Activated T-helper 9 cell treated with anti-CD3 and anti-CD28 coated beads, Interleukin-2, amount 50 U/mL, for 16 hours (primary cell): ENCODE measurements at places on chromosomes 16 and 17.

- no peak for DNase-seq
These were observed 15.0 kb upstream of the PEMT start for GRCh38 chr17:17606416-17607000.

DNA sequence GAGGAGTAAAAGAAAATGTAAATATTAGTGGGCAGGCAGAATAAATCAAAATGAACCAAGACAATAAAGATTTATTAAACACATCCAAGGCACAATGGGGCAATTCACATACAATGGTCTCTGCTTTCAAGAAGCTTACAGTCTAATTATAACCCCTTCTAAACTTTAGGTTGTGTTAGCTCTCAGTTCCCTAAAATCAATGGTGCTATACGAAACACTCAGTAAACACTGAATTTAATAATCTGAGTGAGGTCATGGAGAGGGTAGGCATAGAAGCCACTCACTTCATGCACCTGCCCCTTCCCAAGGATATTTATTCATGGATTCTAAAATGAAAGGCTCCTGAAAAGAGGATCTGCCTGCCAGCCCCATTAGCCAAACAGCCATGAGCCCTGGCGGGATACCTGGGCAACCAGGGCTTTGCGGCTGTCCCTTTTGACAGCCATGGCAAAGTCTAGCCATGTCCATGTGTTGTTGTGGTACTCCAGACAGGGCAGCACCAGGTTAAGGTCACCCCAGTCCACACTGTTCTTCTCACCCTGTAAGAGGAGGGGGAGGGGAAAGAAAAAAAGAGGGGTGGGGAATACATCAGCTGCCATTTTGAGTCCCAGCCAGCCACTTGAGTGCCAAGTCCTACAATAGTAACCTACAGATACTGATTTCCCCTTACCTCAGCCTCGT lies 1.4 kb upstream of the RSKR start:
- no peak for DNase-seq

DNA sequence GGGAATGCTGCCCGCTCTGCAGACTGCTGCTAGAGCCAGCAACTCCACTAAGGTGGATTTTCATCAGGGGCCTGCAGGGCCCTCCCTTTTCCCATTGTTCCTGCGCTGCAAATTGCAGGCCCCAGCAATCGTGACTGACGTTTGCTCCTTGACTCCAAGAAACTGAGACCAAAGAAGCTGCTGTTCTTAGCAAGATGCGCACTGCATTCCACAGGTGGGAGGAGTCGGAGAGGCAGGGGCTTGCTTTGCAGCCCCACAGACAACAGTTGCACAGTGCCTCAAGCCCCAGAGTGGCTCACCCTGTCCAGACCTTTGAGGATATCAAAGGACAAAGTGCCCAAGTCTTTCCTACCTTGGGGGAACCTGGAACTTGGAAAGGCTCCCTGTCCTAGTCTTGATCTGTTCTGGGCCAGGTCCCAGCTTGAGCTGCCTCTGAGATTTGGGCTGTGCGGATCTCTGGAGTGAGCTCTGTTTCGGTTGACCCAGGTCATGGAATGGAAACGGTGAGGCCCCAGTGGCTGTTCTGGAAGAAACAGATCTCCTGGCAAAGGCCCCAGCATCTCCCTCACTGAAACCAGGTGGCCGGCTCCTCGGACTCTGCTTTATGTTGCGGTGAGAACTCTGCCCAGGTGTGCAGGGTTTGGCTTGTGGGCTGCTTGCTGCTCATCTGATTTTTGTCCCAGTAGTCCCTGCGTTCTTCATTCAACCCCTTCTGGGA lies 24.9 kb downstream of the PLCD3 start:
- DNase-seq: no peak

DNA sequence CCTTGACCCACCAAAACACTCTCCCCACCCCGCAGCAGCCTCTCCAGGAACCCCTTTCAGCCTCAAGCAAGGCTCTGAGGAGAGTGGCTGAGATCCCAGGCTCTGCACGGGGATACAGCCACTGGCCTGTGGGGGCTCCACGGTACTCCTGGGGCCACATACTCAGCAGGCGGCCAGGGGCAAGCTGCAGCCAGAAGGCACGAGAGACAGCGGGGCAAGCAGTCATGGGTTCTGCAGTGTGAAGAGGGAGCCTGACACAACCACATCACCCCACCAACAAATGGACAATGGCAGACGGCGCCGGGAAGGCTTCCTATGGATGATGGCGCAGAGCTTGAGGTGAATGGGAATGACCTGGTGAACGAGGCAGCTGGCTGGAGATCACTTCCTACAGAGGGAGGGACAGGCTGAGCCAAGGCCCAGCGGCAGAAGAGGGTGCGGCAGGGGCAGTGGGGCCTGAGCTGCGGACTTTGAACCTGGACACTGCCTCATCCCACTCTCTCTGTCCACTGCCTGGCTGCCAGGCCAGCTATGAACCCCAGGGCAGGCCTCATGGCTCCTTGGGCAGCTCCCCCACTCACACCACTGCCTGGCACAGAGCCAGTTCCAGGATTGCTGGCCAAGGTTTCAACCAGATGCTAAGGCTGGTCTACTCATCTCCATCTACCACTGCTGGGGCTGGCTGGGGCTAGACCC lies 10.8 kb upstream of the BCAR1 start:
- DNase-seq: no peak

DNA sequence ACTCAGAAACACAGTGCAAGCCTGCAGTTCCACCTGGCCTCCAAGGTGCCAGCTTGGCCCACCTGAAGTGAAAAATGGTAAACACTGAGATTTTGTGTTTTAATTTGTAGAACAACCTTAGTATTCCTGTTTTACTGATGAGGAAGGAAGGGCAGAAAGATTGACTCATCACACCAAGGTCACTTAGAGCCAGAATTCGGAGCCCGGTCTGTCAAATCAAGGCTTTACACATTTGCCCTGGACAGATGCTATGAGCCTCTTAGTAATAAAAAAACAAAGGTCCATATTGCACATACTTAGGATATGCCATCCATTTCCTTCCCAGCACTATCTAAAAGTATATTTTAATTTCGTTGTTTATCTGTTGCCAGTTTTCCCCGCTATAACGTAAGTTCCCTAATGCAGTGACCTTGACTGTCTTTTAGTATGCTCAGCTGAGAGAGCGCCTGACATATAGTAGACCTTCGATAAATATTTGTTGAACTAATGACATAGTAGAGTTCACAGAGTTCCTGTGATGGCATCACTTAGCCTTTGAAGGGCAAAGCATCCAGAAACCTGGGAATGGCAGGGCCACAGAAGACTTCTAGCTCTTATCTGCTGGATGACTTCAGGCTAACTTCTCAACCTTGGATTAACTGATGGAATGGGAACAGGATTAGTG lies 7.2 kb upstream of the TBKBP1 start:
- DNase-seq: no peak

DNA sequence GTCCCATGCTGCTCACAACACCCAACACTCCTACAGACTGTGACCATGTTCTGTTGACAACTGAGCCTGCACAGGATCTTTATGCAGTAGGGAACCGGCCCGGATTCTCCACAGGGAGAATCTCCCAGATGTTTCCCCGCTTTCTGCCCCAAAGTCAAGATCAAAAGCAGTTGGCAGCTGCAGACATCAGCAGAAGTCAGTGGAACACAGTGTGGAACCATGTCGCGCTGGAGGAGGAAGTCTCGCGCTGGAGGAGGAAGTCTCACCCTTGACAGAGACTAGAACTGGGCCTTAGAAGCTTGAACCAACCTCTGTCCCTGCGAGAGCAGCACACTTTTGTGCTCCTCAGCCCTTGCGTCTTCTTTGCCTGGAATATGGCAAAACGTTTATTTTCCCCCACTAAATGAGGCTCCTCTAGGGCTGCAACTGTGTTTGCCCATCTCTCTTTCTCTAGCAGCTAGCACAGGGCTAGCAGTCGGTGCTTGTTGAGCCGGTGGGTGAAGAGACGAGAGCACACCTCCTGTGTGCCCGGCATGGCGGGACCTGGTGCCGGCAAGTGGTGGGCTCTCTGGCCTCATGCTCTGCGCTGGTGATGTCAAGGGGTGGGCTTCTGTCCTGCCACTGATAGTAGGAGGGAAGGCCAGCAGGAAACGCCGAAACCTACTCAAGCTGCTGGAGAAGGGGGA lies 2.1 kb upstream of the MRC2 start:
- no peak for DNase-seq

- DNase-seq: no peak
These were observed 109.5 kb downstream of the CDH8 start for GRCh38 chr16:61926766-61927165.

GRCh38 chr16:73210686-73211085 lies 162.8 kb upstream of the ZFHX3 start:
- no peak for DNase-seq

GRCh38 chr17:3534881-3535252 lies 22.7 kb downstream of the TRPV3 start:
- no peak for DNase-seq

- no peak for DNase-seq
These were observed 401.0 kb downstream of the HS3ST3B1 start for GRCh38 chr17:14701886-14702285.

- no peak for DNase-seq
These were observed 34.3 kb downstream of the PCTP start for GRCh38 chr17:55785181-55785580.

DNA sequence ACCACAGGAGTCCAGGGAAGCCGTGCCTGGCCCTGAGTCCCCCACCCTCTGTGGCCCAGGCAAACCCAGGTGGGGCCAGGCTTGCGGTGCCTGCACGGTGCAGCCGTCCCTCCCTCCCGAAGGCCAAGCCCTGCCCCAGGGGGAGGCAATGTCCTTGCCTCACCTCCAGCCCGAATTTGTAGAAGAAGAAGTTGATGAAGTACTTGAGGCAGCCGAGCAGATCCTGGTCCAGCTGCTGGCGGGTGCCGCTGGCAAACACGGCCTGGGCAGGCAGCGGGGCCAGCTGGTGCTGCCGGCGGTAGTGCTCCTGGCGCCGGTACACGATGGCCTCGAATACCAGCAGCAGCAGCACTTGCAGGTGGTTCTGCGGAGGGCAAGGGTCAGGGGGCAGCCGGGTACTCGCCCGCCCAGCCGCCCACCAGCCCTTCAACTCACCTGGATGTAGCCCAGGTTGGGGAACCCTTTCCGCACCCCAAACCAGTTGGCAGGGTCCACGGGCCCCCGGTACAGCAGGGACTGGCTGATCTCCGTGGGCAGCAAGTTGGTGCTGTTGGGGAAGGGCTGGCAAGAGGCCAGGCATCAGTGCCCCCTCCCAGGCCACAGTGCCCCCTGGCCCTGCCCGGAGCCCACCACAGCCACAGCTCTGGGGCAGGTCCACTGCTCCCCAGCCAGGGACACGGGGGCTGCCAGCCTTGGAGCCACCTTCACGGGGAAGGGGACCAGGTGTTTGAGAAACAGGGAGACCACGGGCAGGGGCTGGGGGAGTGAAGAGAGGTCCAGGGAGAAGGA lies 26.1 kb downstream of the CTU2 start:
- DNase-seq: no peak

- no peak for DNase-seq
These were observed 3.7 kb downstream of the BCL6B start for GRCh38 chr17:7026471-7027115.

DNA sequence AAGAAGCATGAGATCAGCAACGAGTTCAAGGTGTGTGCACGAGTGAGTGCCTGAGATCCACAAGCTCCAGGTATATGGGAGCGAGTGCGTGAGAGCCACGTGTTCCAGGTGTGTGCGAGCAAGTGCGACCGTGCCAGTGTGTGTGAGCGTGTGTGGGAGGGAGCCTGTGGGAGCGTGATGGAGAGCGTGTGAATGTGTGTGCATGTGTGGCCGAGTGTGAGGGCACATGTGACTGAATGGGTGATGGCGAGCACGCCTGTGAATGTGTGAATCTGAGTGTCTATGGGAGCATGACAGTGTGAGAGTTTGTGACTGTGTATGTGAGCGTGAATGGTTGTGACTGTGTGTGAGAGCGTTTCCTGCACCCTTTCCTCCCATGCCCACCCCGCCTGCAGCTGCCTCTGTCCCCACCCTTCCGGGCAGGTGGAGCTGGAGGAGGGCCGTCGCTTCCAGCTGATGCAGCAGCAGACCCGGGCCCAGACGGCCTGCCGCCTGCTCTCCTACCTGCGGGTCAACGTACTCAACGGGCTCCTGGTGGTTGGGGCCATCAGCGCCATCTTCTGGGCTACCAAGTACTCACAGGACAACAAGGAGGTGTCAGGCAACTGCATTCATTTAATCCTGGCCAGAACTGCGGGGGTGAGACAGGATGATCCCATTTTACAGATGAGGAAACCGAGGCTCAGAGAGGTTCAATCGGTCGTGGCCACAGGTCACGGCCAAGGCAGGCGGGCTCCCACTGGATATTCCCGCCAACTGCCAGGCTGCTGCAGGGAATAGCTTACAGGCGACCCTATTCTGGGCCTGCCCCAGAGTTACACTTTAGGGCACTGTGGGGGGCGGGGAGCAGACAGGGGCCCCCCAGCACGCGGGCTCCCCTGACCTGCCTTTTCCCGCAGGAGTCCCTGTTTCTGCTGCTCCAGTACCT lies 3.7 kb downstream of the TMC8 start:
- peak; percentile 61 for DNase-seq

DNA sequence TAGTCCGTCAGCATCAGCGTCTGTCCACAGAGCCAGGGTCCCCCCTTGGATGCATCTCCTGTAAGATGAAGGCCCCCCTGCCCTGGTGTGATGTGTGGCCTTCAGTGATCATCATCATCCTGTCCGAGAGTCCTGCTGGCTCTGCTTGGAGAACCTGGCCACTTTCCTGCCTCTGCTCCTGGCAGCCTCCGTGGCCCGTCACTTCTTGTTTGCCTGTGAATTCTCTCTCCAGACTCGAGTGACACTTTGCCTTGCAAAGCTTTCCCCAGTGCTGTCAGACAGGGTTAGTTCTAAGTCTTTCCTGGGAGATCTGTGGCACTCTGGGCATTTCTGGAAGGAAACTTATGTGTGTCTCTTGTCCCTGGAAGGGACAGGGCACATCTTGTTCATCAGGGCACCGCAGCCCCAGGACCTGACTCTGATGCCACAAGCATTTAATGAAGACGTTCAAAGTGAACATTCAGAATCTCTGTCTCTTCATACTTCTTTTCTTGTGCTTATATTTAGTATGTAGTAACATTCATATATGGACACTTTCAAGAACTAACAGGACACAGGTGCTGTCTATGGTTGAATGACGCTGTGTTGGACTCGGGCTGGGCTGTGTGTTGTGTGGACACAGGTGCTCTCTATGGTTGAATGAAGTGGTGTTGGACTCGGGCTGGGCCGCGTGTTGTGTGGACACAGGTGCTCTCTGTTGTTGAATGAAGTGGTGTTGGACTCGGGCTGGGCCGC lies 68.5 kb downstream of the RPTOR start:
- no peak for DNase-seq

- no peak for DNase-seq
These were observed 29.9 kb upstream of the PAFAH1B1 start for GRCh38 chr17:2563543-2563942.

- no peak for DNase-seq
These were observed 5.4 kb downstream of the VASN start for GRCh38 chr16:4376893-4377572.

DNA sequence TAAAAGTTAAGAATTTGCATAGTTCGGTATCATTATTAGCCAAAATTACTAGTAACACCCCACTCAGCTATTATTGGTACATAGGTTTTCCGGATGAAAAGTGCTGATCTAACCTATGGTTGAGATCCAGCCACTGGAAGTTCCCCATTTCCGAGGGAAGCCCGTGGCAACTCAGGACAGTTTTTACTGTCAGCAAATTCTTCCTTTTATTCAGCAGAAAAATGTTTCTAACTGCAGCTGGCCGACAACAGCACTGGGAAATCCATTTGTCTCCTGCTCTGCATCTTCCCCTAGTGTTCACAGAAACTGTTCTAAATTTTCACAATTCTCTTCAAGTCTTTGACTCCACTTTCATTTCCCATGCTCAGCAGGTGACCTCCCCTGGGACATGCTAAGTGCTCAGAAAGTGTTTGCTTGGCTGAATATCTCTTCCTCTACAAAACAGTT lies 15.5 kb upstream of the MMD start:
- no peak for DNase-seq
